ENCODE measurements at places on chromosomes 1 and 21.

GRCh38 chr1:109935451-109935900 is 24.8 kb downstream of the CSF1 start:
- no peak for DNase-seq

- no peak for DNase-seq
These were observed 160.2 kb downstream of the DENND1B start for GRCh38 chr1:197614916-197615692.

DNA sequence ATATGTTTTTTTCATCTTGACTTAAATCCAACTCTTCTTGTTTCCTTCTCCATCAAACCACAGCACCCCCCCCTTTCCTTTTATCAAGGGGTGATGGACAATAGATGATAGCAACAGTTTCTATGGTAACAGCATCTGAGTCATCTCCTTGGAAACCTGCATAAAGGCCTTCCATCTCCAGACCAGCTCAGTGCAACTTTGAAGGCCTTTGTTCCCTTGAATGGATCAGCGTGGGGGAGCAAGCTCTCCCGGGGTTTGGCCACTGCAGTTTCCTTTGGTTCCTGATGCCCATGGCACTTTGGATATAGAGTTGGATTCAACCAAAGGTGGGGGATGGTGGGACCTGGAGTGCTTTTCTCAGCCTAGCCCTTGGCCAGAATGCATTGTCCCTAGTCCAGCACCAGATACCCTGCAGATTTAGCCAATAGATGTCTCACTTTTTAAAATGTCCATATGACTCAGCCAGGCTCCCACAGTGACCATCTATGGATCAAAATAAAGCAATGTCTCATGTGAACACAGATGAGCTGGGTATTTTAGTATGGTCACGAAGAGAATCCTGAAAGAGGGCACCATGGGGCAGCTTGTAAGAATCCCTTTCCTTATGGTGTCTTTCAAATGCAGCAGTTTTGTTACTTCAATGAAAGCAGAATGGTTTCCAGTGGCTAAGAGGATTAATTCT is 127.7 kb downstream of the SPATA46 start:
- DNase-seq, result no peak

DNA sequence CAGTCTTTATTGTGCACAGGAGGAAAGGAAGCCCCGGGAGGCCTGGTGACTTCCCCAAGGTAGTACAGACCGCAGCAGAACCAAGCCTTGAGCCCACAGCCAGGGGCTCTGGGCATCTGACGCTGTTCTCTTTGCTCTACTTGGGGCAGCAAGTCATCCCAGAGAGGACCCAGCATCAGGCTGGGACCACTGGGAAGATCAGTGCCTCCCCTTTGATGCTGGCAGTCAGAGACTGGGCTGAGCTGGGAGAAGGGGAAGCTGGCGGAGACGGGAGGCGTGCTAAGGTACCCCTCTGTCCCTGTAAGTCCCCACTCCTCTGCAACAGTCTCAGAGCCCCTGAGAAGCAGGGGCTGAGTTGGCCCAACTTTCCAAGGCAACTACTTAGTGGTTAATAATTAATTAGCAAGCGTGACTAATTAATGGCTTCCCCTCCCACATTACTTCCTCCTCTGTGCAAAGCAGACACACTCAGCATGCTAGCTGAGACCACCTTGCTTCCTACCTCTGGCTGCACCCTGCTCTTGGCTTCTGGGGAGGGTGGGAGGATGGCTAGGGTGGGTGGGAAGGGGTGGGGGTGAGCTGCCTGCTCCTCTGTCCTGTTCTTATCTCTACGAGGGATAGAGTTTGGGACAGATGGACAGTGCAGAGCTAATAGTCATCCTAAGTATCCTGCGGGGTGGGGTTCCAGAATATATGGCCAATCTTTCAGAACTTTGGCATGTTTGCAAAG is 1.3 kb downstream of the INAVA start:
- no peak for DNase-seq

- DNase-seq, result no peak
These were observed 78.5 kb upstream of the ADAMTS5 start for GRCh38 chr21:27045281-27045985.

GRCh38 chr1:41978986-41979385 is 60.3 kb upstream of the HIVEP3 start:
- DNase-seq, result no peak

DNA sequence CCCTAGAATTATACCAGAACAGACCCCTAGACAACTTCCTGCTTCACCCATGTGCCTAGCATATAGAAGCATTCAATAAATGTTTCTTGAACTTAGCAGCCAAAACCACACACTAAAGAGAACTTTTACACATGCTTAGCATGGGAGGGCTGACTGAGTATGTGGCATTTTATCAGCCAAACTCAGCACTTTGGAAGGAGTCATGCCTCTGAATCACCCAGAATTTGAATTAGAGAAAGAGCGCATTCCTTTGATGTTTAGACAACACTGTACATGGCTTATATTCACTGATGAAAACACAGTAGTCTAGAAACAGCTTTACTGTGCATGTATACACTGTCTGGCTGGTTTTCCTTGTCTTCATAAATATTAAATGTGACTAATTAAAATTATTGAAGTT is 26.1 kb downstream of the SPAG17 start:
- DNase-seq, result no peak

- no peak for DNase-seq
These were observed 40.4 kb upstream of the PIGC start for GRCh38 chr1:172484252-172484651.

DNA sequence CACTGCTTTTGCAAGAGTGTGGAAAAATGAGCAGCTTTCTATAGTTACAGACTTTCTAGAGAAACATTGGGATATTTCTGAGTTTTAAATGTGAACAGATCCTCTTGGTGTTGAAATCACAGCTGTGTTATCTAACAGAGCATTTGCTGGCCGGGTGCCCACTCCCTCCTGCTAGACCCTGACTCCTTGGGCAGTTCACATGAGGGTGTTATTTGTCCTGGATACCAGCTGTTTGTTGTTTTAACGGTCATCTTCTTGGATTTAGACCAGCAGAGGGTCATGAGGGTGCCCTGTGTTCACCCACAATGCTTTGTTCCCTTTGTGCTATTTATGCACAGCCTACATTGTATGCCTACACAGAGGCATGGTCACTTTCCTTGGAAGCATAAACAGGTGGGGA is 67.1 kb downstream of the CENPF start:
- DNase-seq, result no peak

GRCh38 chr1:57860931-57861565 is 437.2 kb upstream of the DAB1 start:
- DNase-seq, result no peak

DNA sequence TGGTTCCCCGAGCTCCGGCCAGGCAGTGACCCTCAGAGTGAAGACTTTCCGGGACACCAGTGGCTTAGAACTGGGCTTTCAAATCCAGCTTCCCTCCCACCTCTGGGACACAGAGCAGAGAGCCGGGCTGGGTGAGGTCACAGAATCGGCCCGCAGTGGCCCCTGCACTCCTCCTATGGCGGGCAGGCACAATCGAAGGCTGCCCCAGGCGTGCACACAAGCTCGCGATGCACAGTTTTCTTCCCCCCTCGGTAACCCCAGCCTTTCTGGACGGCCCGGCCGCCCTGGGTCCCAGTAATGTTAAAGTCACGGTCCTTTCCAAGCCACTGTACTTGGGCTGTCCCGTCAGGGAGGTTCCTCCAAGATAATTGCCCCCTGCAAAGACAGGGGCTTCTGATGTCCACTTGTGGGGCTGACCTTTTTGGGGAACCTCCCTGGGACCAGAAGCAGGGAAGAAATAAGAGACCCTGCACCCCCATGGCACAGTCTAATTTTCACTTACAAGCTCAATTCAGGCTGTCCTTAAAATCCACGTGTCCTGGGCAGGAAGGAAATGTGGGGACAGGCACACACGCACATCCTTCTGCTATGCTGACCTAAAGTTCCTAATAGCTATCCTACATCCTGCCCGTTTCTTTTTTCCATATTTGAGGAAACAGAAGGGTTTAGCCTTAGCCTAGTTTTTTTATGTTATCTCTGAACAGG is 13.7 kb downstream of the TFF3 start:
- no peak for DNase-seq

DNA sequence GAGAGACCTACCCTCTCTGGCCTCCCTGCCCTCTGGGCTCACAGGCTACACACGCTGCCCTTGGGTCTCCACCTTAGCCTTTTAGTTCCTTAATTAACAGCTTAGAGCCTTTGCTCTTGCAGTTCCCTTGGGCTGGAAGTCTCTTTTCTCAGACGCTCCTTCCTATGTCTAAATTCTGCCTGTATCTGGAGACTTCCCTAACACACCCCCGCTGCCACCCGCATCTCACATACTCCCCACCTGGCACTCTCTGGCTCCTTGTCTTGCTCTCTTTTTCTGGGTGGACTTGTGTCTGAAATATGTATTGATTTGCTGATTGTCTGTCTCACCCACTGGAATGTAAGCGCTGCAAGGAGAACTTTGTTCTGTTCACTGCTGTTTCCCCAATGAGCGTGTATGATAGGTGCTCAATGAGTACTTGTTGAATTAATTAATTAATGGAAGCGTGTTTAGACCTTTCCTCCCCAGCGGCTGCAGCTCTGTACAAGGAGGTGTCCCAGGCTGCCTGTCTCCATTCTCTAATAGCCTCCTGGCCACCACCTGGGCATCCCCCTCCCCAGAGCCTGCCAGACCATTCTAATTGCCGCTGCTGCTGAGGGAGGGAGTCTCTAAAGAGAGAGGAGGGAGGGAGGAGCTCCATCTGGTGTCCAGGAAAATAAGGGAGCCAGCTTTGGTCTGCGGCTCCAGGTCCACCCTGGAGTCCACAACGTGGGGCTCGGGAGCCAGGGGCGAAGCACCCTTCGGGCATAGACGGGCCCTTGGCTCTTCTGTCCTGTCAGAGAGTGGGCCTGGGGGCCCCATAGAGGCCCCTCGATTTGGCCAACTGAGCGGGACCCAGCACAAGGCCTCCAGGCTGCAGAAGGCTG is 95.4 kb downstream of the RNF220 start:
- DNase-seq, result no peak
